ENCODE measurements at places on chromosomes 6 and 20.
A peak's percentile ranks its signal among the peaks of the same experiment; 100 is the strongest.

- DNase-seq: no peak
These were observed 31.1 kb downstream of the CDKAL1 start for GRCh38 chr6:20565342-20565741.

- DNase-seq: peak; percentile 82
These were observed 284.7 kb upstream of the TAB2 start for GRCh38 chr6:149032599-149033405.

DNA sequence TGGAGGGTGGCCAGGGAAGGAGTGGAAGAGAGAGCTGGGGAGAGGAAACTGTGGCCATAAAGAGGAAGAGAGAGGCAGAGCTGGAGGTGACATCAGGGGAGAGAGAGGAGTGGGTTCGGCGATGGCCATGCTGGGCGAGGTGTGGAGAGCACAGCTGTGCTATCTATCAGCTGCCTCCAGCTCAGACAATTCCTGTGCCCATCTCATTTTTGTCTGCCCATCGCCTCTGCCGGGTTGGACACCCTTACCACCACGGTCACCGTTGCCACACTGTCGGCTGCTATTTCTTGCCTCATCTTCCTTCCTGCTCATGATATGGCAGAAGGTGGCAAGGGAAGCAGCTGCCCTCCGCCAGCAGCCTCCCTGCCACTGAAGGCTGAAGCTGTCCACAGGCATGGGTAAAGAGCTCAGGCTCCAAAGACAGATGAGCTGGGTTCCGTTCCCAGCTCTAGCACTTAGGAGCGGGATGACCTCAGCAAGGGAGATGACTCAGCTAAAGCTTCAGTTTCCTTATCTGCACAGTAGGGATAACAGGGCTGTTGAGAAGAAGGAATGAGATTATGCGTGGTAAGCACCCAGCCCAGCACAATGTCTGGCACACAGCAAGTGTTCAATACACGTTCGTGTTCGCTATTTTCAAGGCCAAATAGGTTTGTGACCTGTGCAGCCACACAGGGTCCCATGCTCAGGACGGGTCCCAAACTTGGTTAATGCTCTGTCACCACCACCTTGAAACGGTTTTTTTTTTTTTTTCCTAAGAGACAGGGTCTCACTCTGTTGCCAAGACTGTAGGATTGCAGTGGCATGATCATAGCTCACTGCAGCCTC lies 21.9 kb upstream of the TAF8 start:
- DNase-seq: no peak

GRCh38 chr20:22810030-22810429 lies 225.1 kb upstream of the SSTR4 start:
- no peak for DNase-seq

- no peak for DNase-seq
These were observed 194.4 kb upstream of the FLRT3 start for GRCh38 chr20:14531786-14532185.

DNA sequence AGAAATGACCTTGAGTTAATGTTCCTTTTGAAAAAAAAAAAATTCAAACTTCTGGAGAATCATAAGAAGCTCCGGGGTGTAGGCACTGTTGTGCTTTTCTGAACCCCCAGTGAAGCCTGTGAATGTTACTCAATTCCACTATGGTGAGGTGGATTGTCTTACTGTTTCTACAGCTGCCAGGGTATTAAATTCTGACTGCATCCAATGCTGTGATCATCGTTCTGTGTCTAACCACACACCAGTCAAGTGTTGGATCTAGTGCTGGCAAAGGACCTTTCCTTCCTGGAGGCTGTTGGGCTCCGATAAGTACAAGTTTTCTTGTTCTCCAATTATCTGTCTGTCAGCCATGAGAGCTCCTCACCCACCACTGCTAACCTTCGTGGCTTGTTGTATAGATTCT lies 162.0 kb upstream of the EPHA7 start:
- no peak for DNase-seq

- DNase-seq: no peak
These were observed 36.2 kb downstream of the PXDC1 start for GRCh38 chr6:3715285-3715684.
